Activated CD4-positive, CD25-positive, alpha-beta regulatory T cell treated with anti-CD3 and anti-CD28 coated beads, Interleukin-2, amount 50 U/mL, for 24 hours (primary cell): ENCODE measurements at places on chromosomes 5 and 9.

- ATAC-seq: no peak
Measured at GRCh38 chr9:73844135-73844534, 653.0 kb upstream of the RORB start.

DNA sequence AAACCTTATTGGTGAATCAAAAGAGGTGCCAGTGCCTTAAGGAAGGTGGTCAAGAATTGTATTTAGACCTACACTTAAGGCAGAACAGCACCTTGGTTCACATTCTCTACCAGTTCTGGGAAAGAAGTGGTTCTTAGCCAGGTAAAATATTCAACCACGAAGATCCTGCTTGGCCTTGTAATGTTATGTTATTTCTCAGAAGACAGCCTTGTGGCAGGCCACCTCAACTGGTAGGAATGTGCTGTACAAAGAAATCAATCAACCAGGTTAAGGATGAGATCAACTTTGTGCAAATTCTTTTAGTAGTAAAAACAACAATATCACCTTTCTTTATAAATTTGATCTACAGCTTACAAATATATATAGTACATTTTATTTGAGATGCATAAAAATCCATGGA, 246.8 kb downstream of the ARRDC3 start:
- no peak for ATAC-seq

- ATAC-seq: no peak
Measured at GRCh38 chr9:115015018-115015635, 84.7 kb upstream of the TNFSF8 start.

DNA sequence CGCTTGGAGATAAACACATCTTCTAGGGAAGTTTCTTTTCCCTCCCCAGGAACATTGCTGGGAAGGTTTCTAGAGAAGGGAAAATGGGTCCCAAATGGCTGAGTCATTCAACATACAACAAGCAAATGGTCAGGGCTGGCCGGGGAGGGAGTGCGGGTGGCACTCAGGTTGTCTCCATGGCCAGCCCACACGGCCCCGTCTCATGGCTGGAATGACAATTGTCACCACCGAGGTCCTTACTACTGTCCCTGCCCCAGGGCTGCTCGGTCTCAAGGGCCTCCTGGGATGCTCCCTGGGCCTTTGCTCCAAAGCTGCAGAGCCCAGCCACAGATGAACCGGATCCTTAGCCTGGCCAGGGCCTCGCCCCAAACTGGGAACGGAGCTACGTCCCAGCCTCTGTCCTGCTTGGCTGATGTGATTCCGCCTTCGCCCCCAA, 121.9 kb downstream of the FGF18 start:
- no peak for ATAC-seq

GRCh38 chr5:54580997-54581811, 63.6 kb downstream of the SNX18 start:
- ATAC-seq: no peak
